Stimulated activated CD8-positive, alpha-beta memory T cell treated with anti-CD3 and anti-CD28 coated beads, Interleukin-7, amount 100 ng/mL, for 48 hours (primary cell): ENCODE measurements at places on chromosomes 3 and 15.

- DNase-seq = no peak
These were observed 56.5 kb downstream of the CLDN11 start for GRCh38 chr3:170475092-170475685.

DNA sequence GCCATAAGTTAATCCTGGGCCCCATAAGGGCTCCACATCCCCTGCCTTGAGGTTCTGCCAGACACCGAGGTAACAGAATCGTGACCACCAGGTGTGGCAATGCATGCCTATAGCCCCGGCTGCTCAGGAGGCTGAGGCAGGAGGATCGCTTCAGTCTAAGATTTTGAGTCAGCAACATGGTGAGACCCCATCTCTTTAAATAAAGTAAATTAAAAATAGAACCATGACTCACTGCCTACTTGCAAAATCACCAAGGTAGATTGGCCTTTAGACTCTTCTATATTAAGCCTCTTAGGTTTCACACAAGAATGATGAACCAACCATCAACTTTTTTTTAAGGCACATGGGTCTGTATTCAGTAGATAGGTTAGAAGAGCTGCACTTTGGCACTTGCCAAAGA, 9.7 kb downstream of the WDR5B start:
- no peak for DNase-seq

GRCh38 chr15:32694222-32694983, 23.4 kb upstream of the GREM1 start:
- no peak for DNase-seq

DNA sequence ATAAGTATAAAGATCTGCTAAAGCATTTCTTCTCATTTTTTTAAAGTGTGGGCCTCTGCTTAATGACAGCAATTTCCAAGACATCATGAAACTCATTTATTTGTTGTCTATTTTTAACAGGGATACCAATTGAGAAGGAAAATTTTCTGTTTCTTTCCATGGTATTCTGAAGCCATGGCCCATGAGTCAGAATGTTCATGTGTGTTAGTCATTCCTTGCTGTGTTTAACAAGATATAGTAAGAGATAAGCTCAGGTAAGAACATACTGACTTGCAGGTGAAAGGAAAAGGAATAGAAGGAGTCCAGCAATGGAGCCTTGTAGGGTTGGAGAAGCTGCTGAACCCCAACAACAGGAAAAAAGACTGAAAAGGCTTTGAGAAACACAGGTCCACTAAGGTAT, 17.0 kb upstream of the ARID3B start:
- DNase-seq = no peak

- no peak for DNase-seq
These were observed 1.3 kb downstream of the ELL3 start for GRCh38 chr15:43775411-43775965.

DNA sequence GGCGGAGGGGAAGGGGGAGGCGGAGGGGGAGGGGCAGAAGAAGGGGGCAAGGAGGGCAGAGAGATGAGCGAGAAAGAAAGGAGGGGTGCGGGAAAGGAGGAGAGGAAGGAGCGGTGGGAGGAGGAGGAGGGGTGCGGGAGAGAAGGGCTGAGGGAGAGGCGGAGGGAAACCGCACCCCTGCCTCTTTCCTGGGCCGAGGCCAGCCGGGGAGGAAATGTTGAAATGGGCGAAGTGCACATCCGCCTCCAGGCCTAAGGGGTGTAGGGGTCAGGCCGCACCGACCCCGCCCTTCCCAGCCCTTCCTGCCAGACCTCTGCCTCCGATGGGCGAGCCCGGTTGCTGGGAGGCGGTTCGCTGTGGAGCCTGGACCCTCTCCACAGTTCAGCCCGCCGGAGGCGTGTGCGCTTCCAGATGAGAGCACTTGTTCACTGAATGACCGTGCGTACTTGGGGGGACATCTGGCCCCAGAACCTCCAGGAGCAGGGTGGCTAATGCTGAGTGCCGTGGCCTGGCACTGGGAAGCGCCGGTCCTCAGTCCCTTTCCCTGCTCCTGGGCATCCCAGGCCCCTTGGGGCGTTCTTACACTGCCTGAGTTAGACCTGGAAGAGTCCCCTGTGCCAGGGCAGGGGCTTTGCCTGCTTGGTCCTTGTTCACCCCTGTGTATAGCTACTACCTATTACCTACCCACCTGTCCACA, 110.3 kb upstream of the KLF13 start:
- DNase-seq = peak; percentile 25

- DNase-seq = no peak
These were observed 118.2 kb upstream of the GOLIM4 start for GRCh38 chr3:168213920-168214319.

- no peak for DNase-seq
These were observed 59.9 kb downstream of the ABHD2 start for GRCh38 chr15:89148126-89148525.

- no peak for DNase-seq
These were observed 28.1 kb downstream of the CPNE4 start for GRCh38 chr3:132006605-132007204.

GRCh38 chr3:188518835-188519452, 365.0 kb downstream of the LPP start:
- no peak for DNase-seq

- no peak for DNase-seq
These were observed 35.2 kb downstream of the MYZAP start for GRCh38 chr15:57626713-57627440.

GRCh38 chr3:131551761-131552160, 49.0 kb upstream of the MRPL3 start:
- DNase-seq = no peak

DNA sequence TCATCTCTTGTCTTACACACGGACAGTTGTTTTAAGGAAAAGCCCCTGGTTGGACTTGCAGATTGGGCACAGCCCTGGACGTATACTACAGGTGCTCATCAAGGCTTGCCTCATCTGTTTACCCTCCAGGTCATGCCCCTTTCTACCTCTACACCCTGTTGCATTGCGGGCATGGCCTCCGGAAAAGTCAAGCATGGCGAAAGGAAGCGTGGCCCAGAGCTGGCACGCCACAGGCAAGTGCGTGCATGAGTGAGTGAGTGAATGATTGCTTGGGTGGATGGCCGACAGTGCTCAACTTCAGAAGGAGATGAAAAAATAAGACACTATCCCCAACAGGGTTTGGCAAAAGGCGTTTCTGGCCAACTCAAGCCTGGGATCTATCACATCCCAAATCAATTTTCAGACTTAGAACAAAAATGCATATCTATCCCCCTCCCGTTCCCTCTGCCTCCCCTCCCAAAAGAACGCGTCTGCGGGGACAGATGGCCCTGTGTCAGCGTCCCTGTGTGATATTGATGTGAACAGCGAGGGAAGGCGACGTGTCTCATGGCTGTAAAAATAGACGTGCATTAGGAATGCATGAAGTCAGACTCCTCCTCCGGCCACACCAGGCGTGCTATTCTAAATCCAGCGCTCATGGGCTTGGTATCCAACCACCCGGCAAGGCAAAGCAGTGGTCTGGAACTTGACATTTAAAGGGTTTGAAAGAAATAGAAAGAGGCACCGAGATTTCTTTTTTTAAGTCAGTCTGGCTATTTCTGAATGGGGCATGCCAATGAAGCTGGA, 96.0 kb downstream of the RPLP1 start:
- no peak for DNase-seq

GRCh38 chr3:108305484-108306172, 9.3 kb downstream of the HHLA2 start:
- DNase-seq = no peak

GRCh38 chr3:187954516-187954872, 199.5 kb upstream of the LPP start:
- DNase-seq = no peak

- no peak for DNase-seq
These were observed 399.7 kb upstream of the NR2F2 start for GRCh38 chr15:95930659-95931375.

GRCh38 chr3:4581920-4582611, 88.9 kb downstream of the ITPR1 start:
- DNase-seq = no peak

GRCh38 chr3:120047686-120048085, 46.6 kb downstream of the GSK3B start:
- DNase-seq = no peak

- peak; percentile 82 for DNase-seq
These were observed 1.3 kb downstream of the ARL6IP5 start for GRCh38 chr3:69085833-69086722.

- DNase-seq = no peak
These were observed 11.3 kb downstream of the SELENOS start for GRCh38 chr15:101266034-101266433.

DNA sequence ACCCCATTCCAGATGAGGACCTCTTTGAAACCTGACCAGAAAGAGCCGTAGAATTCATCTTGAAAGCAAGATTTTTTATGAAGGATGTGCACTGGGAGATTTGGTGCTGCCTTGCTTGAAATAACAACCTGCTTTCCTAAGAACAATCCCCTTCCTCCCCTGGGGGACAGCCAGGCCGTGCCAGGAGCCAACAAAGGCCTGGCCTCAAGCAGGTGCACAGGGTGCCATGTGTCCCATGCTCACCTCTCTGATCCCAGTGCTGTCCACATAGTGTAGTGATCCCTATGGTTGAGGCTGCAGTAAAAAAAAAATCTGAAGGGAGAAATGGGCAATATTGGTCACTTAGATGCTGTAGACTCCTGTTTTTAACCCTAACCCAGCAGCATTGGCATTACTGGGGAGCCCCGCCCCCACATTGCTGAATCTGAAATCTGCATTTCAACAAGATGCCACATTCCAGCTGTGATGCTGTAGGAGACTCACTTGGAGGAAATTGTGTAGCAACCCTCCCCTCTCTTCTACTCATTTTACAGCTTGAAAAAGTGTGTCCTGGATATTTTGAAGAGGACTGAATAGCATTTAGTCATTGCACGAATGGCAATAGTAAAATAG, 171.2 kb downstream of the APBA2 start:
- DNase-seq = no peak

DNA sequence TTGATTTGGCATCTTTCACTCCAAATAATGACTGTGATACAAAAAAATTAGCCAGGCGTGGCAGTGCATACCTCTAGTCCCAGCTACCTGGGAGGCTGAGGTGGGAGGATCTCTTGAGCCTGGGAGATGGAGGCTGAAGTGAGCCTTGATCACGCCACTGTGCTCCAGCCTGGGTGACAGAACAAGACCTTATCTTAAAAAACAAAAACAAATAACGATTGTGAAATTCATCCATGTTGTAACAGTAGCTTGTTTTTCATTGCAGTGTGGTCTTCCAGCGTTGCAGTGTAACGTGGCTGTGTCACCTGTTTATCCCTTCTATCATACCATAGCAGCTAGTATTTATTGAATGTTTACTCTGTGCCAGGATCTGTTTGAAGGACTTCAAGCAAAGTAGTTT, 120.9 kb downstream of the ITPR1 start:
- DNase-seq = no peak

DNA sequence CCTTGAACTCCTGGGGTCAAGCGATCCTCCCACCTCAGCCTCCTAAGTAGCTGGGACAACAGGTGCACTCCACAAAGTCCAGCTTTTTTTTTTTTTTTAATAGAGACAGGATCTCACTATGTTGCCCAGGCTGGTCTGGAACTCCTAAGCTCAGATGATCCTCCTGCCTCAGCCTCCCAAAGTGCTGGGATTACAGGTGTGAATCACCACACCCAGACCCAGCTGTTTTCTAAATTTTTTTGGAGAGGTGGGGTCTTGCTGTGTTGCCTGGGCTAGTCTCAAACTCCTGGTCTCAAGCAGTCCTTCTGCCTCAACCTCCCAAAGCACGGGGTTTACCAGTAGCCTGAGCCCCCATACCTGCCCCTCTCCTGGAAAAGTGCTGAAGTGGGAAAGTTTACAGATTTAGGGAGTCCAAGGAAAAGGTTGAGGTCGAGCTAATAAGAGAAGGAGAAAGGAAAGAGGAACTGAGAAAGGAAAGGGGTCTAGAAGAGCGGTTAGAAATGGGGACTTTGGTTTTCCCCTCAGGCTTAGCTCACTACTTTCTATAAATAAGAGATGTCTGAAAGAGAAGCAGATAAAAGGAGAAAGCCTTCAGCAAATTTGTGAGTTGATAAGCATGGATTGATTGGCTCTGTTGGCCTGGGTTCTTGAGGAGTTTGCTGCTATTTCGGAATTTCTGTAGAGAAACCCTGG, 23.6 kb downstream of the UBE2E1 start:
- no peak for DNase-seq

- DNase-seq = no peak
These were observed 476.8 kb downstream of the AGBL1 start for GRCh38 chr15:86556396-86557017.

- DNase-seq = no peak
These were observed 208.9 kb upstream of the ST8SIA2 start for GRCh38 chr15:92184679-92185230.
